ENCODE measurements at places on chromosomes 7 and 10.

DNA sequence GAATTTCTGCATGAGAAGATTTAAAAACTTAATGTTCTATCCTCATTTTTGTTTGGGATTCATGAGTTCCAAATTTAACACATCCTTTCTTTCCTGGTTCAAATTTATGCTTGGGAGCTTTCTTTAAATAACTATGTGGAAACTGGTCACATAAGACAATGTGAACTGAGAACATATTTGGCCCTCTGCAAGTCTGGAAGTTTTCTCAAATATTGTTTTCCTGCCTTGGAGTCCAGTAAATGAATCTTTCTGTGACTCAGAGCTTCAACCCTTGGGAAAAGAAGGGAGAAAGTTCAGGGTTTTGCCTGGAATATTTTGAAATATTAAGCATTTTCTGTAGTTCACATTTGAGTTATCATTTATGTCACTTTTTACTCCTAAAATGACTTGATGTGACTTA, 559.0 kb upstream of the NRP1 start:
- no peak for DNase-seq

- no peak for DNase-seq
Measured at GRCh38 chr10:89861584-89862301, 160.4 kb downstream of the KIF20B start.

DNA sequence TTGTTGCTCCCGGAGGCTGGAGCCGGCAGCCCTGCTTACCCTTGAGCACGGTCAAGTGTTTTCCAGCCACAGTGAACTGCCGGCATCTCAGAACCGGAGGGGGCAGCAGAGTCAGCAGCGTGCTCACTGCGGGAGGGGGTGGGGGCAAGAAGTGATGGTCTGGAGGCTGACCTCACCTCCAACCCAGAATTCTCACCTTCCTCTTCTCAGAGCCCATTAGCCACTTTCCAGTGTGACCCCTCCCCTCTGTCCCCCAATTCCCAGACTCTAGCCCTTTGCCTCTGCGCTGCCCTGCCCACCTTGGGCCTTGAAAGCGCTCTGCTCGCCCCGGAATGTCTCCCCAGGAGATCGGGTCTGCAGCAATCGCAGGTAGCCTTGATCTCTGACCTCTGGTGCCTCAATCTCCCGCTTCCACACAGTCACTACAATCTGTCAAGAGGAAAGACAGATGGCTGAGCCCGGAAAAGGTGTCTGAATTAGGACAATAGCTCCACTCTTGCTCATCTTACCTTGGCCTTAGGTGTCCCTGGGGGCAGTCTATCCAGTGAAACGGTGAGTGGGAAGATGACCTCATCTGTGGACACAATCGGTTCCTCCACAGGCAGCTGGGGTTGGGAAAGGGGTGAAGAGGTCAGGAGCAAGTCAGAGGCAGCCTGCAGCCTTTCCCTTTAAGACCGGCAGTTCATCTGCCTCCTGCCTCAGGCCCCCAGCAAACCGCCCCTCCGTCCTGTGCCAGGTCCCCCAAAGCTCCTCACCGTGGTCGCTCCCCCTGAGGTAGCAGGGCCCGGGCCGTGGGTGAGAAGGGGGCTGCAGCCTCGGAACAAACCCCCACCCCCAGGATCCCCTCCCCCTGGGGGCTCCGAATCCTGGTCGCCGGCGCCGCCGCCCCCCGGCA, 942 bp downstream of the TRAPPC14 start:
- DNase-seq = no peak

DNA sequence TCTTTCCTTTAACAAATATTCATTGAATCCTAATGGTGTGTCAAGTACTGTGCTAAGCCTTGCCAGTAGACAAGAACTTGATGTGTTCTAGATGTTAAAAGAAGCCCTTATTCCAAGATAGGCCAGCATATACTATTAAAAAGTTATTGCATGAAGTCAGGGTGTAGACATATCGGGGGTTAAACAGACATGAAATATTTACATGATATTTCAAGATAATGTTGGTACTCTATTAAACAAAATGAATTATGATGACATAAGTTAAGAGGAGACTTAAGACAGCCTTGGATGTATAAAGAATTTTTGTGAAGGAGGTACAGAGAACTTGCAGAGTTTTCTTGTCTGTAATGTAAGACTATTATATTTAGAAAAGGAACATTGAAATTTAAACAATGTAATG, 44.8 kb downstream of the HDAC9 start:
- no peak for DNase-seq

DNA sequence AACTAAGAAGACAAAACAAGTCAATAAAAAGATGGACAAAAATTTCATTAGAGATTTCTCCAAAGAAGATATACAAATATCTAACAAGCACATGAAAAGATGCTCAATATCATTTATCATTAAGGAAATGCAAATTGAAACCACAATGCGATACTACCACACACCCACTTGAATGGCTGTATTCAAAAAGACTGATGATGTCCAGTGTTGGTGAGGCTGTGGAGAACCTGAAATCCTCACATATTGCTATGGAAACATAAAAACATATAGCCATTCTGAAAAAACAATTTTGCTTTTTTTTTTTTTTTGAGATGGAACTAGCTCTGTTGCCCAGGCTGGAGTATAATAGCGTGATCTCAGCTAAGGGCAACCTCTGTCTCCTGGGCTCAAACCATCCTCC, 124.1 kb upstream of the LAMB4 start:
- peak; percentile 49 for DNase-seq

DNA sequence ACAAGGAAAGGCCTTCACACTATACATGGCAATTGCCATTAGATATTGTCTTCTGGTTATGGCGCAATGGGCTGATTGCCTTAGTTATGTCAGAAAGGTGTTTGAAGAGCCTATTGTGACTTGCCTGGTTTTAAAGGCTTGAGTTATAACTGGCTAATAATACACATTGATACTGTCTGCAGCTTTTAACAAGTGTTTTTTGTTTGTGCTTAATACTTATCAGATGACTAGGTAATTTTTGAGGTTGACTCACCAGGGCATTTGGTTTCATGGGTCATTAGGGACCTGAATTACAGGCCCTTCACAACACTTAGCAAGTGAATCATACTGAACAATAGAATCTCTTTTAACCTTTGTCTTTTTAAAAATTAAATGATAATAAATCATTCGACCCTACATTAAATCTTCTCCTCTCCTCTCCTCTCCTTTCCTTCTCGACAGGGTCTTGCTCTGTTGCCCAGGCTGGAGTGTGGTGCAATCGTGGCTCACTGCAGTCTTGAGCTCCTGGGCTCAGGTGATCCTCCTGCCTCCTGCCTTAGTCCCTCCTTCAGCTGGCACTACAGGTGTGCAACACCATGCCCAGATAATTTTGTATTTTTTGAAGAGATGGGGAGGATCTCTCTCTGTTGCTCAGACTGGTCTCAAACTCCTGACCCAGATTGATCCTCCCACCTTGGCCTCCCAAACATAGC, 196.3 kb downstream of the JCAD start:
- no peak for DNase-seq

DNA sequence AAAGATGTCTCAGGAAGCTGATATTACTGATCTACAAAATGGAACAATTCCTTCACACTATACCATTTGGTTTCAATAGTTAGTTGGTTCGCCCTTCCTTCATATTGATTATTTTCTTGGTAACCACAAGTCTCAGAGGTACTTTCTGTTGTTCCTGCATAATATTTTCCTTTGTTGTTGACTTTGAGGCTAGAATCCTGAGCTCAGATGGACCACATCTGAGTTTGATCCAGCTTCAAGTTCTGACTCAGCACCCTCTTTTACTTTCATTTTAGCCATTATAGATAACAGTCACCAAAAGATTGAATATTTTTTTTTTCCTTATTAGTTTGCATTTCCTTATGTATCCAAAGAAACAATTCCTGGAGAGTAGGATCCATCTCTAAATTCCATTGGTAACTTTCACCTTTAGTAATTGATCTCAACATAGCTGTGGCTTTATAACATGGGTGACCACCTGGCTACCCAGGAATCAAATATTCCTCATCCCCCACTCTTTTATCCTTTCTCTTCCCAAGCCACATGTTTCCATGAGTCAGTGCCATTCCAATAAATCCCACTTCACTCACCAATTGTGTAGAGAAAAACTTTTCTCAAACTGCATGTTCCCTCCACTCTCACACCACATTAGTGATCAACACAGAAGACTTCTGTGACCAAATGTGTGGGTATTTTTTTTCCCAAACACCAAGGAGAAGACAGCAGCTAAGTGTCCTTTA, 9.7 kb upstream of the ABCA13 start:
- no peak for DNase-seq

DNA sequence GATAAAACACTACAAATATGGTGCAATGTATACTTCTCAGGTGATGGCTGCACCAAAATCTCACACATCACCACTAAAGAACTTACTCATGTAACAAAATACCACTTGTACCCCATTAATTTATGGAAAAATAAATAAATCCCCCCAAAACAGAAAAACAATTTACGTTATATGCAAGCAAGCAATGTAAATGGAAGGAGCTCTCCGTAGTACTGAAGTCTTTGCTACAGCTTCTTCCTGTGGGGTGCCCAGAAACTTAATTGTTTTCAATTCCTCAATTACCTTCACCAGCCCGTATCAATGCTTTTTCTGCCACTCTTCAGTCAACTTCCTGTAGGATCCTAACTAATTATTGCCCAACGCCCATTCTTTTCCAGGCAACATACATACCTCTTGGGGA, 138.1 kb downstream of the RELN start:
- no peak for DNase-seq

GRCh38 chr7:139078911-139079310, 30.6 kb downstream of the ZC3HAV1 start:
- no peak for DNase-seq

DNA sequence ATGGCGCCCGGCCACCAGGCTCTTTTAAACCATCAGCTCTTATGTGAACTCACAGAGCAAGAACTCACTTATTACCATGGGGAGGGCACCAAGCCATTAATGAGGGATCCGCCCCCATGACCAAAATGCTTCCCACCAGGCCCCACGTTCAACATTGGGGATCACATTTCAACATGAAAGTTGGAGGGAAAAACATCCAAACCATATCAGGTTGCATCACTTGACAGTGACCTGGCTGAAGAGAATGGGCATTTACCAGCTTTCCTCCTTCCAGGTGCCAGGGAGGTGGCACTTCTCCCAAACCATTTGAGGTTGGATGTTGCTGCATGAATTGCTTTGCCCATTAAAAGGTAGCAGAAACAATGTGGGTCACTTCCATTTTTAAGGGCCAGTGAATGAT, 115.6 kb upstream of the TNS3 start:
- DNase-seq = no peak

DNA sequence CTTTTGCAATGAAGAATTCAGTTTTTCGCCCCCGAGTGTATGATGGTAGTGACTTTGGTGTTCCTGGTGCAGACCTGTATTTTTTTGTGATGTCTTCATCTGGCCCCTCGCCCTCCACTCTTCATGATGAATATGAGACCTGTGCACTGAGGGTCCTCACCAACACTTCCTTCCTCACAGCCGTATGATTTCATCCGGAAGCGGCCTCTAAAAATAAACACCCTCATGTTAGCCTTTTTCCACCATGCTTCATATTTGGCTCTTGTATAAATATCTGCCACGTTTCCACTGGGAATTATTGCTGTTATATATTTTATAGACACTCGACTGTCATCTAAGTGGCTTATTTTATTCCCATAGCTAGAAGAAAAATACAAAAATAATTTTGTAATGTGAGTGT, 160.4 kb downstream of the MGMT start:
- DNase-seq = no peak

- DNase-seq = no peak
Measured at GRCh38 chr10:125014836-125015355, 73.0 kb downstream of the ZRANB1 start.

DNA sequence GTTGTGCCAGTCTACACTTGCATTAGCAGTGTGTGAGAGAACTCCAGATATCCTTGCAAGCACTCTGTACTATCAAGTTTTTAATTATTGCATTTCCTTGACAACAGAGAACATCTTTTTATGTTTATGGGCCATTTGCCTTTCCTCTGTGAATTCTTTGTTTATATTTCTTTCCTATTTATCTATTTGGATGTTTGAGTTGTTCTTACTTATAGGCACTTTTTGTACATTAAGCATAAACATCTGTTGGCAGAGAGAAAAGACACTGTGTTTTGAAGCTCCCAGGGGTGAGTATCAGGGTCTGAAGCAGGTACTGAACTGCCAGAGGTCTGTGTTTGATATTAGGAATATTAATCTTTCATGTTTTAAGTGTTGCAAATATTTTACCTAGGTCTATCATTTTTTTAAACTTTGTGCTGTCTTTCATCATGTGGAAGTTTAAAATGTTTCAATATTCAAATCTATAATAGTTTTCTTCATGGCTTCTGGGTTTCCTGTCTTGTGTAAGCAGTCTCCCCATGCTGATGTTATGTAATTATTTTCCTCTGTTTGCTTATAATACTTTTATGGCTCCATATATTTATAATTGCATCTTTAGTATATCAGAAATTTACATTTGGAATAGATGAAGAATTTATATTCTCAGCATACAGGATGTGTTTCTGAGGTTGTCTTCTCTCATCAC, 17.7 kb upstream of the PDCD4 start:
- DNase-seq = no peak

GRCh38 chr10:46539596-46540411, 16.7 kb downstream of the GPRIN2 start:
- no peak for DNase-seq

GRCh38 chr10:44056206-44056605, 328.7 kb downstream of the CXCL12 start:
- DNase-seq = no peak

- DNase-seq = no peak
Measured at GRCh38 chr10:2279711-2280110, 542.4 kb upstream of the ADARB2 start.

DNA sequence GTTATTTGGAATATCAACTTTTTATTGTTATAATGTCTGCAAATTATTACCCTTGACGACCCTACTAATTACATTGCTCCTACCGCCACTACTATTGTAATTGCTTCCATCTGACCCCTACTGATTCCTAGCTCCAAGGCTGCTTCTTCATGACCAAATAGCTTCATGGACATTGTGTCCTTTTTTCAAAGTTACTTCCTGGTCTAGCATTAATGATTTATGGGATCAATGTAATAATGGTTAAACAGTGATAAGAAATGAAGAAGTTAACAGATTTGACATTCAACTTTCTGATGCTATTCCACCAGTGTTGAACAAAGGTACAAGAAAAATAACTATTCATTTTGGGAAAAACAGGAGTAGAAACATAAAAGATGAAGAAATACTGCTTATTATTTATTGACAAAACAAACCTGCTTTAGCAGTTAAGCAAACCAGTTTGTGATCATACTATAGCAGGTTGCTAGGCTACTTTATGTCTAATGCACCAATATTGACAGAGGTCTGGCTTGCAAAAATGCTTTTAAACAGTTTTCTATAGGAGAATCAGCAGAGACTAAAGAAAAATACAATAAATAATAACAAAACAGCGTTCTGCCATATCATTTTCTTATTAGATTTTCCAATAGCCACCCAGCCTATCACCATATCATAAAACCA, 125.8 kb downstream of the PCLO start:
- no peak for DNase-seq

GRCh38 chr7:102926783-102927140, 14.0 kb downstream of the LRRC17 start:
- no peak for DNase-seq
